Foreskin fibroblast (primary cell): ENCODE measurements at places on chromosomes 6 and 20.

DNA sequence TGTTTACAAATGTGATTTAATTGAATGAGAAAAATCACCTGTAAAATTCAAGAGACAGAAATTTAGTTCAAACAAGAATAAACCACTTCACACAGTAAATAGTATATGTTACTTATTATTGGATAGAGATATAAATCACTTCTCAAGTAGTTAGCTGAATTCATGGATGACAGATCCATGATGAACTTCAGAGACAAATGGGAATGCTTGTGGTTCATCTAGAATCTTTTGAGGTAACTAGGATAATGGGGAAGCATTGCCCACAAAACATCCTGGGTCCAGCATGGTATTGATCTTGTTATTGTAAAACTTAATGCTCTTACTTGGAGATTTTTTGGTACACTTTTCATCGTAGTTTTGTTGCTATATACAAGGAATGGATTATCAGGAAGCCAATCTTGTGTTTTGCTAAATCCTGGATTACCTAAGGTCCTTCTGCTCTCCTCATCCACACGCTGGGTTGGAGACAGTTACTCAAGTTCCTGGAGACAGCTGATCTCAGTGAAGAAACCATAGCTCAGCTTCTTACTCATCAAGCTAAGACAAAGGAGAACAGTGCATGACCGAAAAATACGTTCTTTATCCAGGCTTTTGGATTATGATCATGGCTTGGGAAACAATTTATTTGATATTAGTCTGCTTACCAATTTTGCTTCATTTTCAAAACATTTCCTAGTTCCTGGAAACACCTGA is 142.5 kb upstream of the PREP start:
- DNase-seq = peak; percentile 60

GRCh38 chr6:170504479-170504878 is 48.6 kb downstream of the PSMB1 start:
- no peak for DNase-seq

- DNase-seq = no peak
These were observed 19.0 kb downstream of the REM1 start for GRCh38 chr20:31494131-31494530.

DNA sequence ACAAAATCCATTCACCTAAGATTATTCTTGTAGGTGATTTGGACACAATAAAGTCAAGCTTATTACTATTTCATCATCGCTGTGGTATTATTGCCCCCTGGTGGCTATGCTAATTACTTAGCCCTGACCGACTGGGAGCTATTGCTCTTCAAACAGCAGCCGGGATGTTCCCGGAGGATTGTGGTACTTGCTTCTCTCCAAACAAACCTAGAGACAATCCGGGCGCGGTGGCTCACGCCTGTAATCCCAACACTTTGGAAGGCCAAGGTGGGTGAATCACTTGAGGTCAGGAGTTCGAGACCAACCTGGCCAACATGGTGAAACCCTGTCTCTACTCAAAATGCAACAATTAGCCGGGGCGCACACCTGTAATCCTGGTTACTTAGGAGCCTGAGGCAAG is 15.4 kb upstream of the STMND1 start:
- DNase-seq = peak; percentile 61
